Right renal pelvis (tissue), 4 donors: ENCODE measurements at places on chromosomes 13 and 19. TPM values are rescaled to one million over a fixed set of nuclear protein-coding genes. Genes with fewer than 3 reads are reported as not detected.

GRCh38 chr13:96834626-96835025, 159.7 kb downstream of the OXGR1 start:
- no peak for DNase-seq

GRCh38 chr13:110308656-110309359, 1.7 kb downstream of the COL4A2 start:
- DNase-seq = no peak

DNA sequence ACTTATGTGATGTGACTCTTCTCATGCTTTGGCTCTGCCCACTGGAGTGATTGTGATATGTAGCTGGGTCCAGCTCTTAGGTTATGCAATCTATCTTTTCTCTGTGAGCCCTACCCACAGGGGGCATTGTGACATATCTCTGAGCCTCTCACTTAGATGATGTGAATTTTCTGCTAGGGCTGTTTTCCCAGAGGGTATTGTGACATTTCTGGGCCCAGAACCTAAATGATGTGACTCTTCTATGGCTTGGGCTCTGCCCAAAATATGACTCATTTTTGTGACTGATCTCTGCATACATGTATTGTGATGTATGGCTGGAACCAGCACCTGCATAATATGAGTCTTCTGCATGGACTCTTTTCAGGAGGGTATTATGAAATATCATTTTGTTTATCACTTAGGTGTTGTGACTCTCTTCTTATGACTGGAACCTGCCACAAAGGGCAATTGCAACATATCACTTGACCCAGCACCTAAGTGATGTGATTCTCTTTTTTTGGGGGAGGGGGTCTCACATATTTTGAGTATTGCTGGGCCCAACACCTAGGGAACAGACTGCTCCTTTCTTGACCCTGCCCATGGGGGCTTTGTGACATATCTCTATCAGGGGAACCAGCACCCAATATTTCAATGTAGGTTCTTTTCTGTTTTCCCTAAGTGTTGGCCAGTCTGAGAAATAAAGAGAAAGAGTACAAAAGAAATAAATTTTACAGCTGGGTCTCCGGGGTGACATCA, 12.1 kb upstream of the ZNF254 start:
- DNase-seq = no peak

DNA sequence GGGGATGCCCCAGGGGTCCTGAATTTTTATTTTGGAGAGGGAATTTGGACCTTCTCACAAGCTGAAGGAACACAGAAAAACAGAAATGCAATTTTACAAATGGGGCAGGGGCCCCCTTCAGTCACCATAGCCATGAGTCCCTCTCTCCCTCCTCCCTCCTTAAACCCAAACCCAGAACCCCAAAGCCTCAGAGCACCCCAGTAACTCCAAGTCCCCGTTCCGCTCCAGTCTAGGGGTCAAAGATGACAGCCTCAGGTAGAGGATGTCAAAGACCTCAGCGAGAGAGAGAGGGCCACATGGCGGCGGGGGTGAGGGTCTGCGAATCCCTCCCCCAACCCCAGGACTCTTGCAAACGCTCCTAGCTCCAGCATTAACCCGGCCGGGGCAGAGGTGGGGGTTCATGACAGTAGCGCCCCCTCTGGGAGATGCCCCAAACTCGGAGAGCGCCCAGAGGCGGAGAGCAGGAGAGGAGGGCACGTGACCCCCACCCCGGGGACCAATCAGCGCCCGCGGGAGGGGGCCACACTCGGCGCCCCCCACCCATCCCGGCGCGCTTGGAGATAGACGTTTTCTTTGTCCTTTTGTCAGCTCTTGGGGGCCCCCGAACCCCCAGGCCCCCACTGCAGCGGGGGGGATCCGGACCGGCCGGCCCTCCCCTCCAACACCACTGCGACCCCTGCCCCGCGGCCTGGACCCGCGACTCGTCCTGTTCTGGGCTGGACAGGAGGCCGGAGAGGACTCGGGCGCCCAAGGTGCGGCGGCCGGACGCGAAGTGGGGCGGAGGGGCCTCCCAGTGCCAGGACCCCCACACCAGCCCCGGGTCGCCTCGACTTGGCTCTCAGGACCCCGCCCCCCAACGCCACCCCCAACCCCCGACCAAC, 20.8 kb upstream of the SEMA6B start:
- DNase-seq = no peak

GRCh38 chr13:37648609-37649008, 50.0 kb upstream of the POSTN start:
- DNase-seq = no peak

- no peak for DNase-seq
Measured at GRCh38 chr19:38971672-38972071, 3.9 kb downstream of the FBXO17 start.

DNA sequence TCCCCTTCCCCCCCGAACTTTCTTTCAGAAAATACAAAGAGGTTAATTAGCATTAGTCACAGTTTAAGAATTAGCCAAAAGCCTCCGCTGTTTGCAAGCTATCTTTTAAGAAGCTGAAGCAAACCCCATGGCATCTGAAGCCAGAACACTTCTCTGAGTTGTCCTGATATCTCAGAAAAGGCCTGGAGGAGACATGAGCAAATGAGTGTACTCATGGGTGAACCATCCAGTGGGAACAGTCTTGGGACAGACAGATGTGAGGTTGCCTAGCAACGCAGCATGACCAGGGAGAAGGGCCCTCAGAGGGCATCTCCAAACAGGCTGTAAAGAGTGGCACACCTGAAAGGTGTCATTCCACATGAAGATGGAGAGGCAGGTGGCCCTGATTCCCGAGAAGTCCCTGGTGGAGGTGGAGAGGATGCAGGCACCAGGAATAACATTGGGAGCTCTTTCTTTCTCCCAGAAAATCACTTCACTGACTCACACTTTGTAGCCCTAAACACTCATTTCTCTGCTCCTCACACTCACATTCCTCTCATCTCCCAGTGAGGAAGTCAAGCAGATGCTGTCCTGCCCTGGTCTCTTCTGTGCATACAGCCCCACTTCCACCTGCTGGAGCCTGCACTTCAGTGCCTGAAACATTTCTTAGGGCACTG, 87.0 kb upstream of the TSHZ3 start:
- no peak for DNase-seq

GRCh38 chr13:93771227-93771626, 544.6 kb downstream of the GPC6 start:
- no peak for DNase-seq

DNA sequence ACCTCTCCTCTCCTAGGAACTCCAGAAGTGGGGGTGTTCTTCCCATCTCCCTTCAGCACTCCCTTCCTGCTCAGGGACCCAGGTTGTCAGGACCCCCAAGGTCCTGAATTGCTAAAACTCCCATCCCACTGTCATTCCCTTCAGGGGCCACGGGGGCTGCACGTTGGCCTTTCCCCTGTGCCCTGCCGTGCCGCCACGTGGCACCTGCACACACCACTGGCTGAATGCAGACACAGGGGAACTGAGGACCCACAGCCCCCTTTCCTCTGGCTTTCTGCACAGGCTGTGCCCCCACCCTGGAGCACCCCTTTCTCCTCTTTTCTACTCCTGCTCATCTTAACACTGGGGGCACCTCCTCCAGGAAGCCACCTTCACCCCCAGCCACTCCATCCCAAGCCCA, 9.0 kb downstream of the SHANK1 start:
- DNase-seq = no peak

GRCh38 chr19:48152551-48152950, 17.6 kb downstream of the LIG1 start:
- DNase-seq = peak; percentile 44

- DNase-seq = no peak
Measured at GRCh38 chr19:45322744-45323281, at the start of gene CKM. CKM (minus strand) TSS chr19:45322875; CDS start chr19:45319713, 3,162 bp downstream.

GRCh38 chr19:2230807-2231533, 5.2 kb downstream of the PLEKHJ1 start:
- DNase-seq = no peak

- DNase-seq = no peak
Measured at GRCh38 chr13:54841682-54842081, 1813.1 kb downstream of the OLFM4 start.

The DLL3 gene
- polyA plus RNA-seq = 0.48 TPM

The ZNF548 gene
- 18.0 TPM for polyA plus RNA-seq

The MRPL57 gene
- 26.5 TPM for polyA plus RNA-seq

The ZNF677 gene
- 56.3 TPM for polyA plus RNA-seq

The SIGLEC7 gene
- 0.51 TPM for polyA plus RNA-seq

The LAMP1 gene
- 191 TPM for polyA plus RNA-seq

The WDR87 gene
- 0.01 TPM for polyA plus RNA-seq
